ENCODE measurements at places on chromosomes 2 and 18.

GRCh38 chr2:234747032-234747431, 204.8 kb upstream of the SH3BP4 start:
- DNase-seq, result no peak

- no peak for DNase-seq
Measured at GRCh38 chr2:49801898-49802450, 647.7 kb upstream of the FSHR start.

- DNase-seq, result no peak
Measured at GRCh38 chr2:236676136-236676873, 106.7 kb downstream of the ACKR3 start.

- DNase-seq, result no peak
Measured at GRCh38 chr2:28437149-28437835, 44.6 kb downstream of the FOSL2 start.

- DNase-seq, result no peak
Measured at GRCh38 chr2:62524293-62524941, 18.4 kb upstream of the TMEM17 start.

DNA sequence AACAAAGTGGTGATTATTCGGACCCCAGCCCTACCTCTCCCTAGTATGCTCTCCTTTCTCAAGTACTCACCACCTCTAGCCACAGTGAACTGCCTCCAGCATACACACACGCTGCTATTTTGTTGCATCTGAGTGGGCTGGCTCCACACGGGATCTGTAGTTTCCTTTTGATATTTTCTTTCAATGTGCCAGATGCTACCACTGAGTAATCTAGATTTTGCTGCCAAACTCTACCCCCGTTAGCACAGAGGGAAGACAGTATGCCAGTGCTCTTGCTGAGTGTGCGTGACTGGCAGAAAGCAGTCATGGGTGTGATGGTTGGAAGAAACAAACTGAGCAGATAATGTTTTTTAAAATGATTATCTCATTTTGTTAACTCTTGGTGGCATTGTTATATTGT, 11.6 kb downstream of the CFLAR start:
- DNase-seq, result no peak

DNA sequence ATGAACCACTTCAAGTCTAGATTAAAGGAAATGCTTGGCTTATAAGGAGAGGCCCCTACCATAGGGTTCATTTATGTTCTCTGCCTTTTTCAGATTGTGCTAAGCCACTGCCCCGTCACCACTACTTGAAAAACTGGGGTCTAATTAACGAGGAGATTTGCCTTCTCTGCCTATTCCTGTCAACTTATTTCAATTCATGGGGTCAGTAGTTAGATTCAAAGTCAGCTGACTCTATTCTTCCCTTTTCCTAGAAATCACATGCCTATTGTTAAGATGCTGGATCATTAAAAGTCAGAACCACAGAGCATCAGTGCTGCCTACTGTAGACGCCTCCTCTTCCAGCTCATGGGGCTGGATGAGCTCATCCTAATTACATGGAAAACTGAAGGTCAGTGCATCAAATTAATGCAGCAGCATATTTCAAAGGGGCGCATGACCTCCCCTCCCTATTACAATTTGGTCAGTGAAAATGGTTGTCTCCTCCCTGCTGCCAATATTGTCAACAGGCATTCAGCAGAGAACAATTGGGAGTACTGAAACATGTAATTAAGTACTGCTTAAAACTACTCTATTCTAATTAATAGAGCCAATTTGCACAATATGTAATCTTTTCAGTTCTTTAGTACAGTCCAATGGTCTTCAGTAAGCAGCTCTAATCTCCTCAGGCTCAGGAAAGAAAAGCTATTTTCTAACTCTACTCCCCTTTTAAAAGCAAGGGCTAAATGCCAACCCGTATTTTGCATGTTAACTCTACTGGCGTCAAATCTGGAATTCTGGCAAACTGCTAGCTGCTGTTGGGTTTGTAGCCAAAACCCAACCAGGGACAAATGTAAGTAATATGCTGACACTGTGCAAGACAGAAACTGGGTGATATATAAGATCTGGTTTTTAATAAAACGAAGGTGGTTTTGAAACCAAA, 117.4 kb upstream of the ITGB6 start:
- peak; percentile 56 for DNase-seq

DNA sequence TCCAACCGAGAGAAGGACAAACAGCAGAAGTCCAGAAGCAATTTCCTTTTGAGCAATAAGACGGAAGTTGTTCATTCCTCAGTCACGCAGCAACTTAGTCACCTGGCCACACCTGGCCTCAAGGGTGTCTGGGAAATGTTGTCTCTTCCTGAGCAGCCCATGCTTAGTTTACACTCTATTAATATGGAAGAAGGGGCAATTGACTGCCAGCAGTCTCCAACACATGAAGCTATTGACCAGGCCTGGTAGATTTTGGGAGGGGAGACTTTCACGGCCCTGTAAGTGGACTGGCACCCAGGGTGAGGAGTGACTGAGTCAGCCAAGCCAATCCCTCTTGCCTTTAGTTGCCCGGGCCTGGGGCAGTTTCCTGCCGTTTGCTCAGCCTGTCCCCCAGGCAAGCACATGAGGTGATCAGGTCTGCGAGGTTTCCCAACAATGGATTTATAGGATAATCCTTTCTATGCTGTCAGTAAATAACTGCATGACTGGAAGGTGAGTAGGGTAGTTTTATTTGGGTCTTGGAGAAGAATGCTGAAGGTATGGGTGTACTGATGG, 43.8 kb upstream of the PPP4R1 start:
- no peak for DNase-seq

- DNase-seq, result no peak
Measured at GRCh38 chr2:124921191-124921590, 896.1 kb downstream of the CNTNAP5 start.

DNA sequence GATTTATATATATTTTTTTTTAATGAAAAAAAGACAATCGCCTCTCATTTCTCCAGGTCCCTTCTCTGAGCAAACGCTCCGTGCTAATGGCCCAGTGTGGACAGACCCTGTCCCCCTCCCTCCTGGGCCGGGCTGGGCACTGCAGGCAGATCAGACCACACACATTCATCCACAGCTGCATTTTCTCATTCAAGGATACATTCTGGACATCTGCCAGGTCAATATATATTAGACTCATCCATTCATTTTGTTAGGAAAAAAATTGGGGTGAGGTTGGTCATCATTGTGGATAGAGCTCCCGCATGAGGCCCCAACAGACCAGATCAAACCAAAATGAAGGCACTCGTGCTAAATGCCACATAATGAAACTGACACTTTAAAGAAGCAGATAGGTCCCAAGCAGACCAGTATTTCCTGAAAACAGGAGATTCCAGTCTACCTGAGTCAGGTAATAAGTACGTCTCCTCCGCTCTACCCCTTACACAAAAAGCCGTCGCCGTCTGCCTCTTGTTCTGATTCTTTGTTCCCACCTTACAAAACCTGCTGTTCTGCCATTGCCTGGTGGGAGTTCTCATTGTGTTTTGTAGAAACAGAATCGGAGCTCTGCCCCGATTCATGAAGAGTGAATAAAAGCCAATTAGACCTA, 15.4 kb upstream of the OTOS start:
- no peak for DNase-seq

GRCh38 chr2:203225423-203226039, 13.3 kb upstream of the CYP20A1 start:
- no peak for DNase-seq
